ENCODE measurements at places on chromosomes 2 and 18.

DNA sequence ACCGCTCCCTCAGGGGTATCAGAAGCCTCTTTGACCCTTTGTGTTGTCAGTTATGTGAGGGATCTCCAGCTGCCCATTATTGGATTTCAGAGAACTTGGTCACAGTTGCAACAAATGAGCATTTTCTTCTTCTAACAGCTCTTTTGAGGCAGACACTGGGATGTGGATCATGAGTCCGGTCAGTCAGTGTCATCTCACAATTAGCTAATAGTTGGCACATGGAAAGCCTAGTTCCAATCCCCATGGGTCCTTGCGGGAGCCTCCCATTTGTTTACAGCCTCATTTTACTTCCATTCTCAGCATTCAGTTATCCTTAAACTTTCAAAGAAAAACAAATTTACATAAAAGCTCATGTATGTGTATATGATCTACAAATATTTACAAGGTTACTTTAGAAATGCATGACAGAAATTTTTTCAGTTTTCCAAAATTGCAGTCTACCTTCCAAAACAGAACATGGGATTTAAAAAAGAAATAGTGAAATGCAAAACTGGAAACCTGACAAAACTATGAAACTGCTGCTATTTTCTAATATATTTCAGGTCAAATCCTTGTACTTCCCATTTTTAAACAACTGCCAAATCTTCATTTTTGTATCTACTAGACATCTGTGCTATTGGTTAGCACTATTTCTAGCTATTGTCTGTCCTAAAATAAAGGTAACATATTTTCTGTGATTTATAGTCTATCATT lies 547.1 kb upstream of the ZEB2 start:
- DNase-seq: no peak

DNA sequence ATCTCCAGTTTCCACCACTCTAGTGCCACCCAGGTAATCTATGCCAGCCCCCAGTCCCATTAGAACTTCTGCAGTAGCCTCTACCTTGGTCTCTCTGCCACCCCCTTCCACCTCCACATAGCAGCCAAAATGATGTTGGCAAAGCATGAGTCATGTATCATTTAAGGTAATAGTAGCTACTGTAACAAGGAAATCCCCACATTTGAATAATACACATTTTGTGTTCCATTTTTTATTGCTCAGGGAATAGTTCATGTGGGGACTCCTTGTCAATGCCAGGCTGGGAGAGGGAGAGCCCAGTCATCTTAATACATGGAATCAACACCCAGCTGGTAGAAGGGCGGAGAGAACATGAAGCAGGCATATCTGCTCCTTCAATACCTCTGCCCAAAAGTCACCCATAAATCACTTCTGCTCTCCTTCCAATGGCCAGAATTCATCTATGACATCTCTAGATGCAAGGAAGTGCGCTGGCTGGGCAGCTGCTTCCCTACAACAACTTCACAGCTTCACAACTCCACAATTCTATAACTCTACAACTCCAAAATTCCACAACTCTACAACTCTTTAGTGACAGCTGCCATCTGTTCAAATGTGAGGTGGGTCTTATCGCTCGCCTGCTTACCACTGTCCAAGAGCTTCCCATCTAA lies 70.6 kb upstream of the GLS start:
- DNase-seq: no peak

DNA sequence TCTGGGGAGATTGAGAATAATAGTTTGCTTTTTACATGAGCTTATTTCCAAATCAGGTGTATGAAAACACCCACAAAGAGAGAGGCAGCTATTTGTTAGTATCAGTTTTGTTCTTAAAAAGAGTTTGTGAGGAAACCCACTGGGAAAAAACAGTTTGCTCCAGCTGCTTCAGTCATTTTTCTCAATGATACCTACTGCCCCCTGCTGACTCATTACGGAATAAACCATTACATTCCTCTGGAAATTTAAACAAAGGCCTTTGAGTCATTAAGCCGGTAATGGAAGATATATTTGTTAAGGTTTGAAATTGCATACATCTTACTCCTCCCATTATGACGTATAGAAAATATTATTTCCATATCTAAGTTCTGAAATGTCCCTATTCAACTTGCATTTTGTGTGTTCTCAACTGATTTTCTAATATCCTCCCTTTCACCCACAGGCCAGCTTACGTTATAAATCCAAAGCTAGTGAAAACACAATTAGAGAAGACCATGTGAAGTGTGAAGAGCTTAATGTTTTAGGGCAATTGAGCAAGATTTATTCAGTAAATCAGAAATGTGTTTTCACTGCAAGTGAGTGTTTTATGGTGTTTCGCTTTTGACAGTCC lies 761.6 kb downstream of the DSC3 start:
- DNase-seq: no peak

GRCh38 chr2:232367591-232368233 lies 10.8 kb upstream of the ALPP start:
- no peak for DNase-seq

DNA sequence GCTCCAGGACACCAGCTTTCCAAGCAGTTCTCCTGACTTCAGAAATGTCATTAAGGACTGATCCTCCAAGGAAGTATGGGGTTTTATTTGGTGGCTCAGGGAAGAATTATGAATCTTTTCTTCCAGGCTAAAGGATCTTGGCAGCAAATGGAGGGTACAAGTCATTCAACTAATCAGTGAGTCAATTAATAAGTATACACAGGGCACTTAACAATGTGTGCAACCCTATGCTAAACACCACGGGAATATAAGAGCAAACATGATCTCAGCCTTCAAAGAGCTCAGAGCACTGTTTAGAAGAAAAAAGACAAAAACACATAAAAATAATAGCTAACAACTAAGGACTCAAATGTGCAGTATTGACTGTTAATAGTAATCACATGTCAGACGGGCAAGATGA lies 234.5 kb downstream of the SETBP1 start:
- no peak for DNase-seq

GRCh38 chr2:38959938-38960608 lies 70.4 kb downstream of the ARHGEF33 start:
- no peak for DNase-seq

- no peak for DNase-seq
Measured at GRCh38 chr2:175180701-175181103, 808 bp downstream of the ATP5MC3 start.

All from activated naive CD4-positive, alpha-beta T cell (primary cell).